ENCODE measurements at places on chromosomes 4 and X. TPM values are rescaled to one million over a fixed set of nuclear protein-coding genes. Genes with fewer than 3 reads are reported as not detected.

ADH1A gene
- polyA plus RNA-seq = 0.08 TPM

GAGE2A gene
- polyA plus RNA-seq = not detected

OPHN1 gene
- 4.3 TPM for polyA plus RNA-seq

FRAS1 gene
- polyA plus RNA-seq = 0.27 TPM
